ENCODE measurements at places on chromosomes 16 and 17.

DNA sequence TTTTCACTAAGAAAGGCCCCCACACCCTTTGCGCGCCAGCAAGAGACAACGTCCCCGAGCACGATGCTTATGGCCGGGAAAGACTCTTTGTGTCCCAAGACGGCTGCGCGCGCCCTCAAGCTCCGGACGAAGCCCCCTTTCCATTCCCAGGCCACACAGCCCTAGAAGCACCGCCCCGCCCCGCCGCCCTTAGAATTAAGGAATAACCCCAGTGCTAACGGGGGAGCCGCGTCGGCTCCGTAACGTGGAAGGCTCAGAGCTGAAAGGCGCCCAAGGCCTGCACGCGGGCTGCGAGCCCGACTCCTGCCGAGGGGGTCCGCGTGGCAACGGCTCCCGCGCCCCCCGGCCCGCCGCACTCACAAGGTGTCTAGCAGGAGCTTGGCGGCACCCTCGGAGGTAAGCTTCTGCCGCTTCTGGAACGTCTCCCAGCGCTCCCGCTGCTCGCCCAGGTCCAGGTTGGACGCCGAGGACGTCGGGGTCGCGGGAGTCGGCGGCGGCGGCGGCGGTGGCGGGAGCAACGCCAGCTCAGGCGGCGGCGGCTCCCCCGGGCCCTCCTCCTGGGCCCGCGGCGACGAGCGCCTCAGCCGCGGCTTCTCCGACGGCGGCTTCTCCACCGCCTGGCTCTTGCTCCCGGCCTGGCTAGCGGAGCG, 477 bp downstream of the CENPV start:
- DNase-seq, result peak; percentile 20

DNA sequence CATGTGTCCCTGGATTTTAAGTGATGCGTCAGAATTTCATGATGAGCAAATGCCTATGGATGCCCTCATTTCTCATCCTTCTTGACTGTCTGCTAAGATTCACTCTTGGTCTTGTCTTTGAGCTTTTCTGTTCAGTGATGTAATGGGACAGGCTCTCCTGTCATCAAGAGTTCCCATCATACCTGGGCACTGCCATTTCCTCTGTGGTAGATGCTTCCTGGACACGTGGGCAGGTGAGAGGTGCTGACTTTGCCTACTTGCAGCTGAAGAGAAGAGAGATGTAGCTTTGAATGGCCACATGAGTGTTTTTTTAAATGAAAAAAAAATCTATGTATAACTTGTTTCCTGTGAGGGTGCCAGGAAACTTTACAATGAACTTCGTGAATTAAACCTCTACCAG, 557.7 kb downstream of the MAF start:
- peak; percentile 26 for DNase-seq

GRCh38 chr16:68081861-68082628, 3.1 kb upstream of the NFATC3 start:
- peak; percentile 73 for DNase-seq

GRCh38 chr16:54405478-54405877, 118.9 kb upstream of the IRX3 start:
- no peak for DNase-seq

GRCh38 chr17:42221886-42222745, 27.8 kb upstream of the GHDC start:
- DNase-seq, result peak; percentile 59

- DNase-seq, result no peak
Measured at GRCh38 chr16:76370344-76370743, 93.1 kb downstream of the CNTNAP4 start.

DNA sequence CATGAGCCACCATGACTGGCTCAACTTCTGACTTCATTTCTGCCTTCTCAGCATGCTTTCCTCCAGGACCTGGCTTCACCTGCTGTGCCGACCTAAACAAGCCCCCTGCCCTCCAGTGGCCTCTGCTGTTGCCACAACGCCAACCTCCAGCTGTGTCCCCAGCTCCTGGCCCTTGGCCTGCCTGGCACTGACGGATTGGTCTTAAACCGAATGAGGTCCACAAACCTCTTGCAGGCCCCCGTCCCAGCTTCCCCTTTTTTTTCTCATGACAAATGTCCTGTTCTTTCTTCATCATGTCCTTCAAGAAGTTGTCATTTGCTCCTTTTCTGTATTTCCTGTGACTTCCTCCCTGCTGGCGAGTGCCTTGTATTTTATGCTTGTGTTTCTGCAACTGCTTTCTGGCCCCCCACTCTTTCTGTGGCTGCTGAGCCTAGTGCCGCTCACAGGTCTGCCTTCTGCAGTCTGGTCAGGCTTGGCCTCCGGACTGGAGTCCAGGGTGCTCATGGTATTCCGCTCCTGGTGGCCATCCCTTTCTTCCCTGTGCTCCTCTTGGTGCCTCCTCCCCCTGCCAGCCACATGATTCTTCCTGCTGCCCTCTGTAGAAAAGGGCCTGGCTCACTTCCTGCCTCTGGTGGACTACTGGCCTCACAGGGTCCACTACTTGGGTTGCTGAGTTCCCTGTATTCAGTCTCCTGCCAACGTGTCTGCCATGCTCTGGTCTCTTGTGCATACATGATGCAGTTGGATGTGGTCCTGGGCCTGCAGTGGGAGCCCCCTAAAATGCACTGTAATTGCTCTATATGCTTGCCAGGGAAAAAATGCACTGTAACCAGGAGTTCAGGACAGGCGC, 2.9 kb downstream of the ATP6V0C start:
- no peak for DNase-seq

DNA sequence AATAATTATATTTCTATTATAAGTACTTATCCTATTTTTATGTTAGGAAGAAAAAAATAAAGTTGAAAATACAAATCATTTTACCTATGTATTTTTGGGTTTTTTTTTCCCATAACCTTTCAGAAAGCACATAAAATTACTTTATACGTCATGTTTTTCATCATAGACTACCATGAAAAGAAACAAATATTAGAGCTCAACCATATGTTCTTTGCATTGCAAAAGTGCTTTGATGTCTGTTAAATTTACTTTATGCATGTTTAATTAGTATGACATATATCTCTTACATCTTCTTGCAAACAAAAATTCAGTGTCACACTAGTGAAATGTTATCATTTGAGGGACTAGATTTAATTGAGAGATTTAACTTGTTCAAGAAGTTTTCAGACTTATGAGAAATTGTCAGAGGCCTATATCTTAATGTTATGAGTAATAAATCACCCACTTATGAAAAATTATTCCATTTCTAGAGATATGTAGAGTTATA, 24.0 kb downstream of the BRIP1 start:
- no peak for DNase-seq

GRCh38 chr16:87060034-87060986, 256.9 kb downstream of the C16orf95 start:
- no peak for DNase-seq

GRCh38 chr17:79948406-79948944, 87.2 kb downstream of the TBC1D16 start:
- no peak for DNase-seq

DNA sequence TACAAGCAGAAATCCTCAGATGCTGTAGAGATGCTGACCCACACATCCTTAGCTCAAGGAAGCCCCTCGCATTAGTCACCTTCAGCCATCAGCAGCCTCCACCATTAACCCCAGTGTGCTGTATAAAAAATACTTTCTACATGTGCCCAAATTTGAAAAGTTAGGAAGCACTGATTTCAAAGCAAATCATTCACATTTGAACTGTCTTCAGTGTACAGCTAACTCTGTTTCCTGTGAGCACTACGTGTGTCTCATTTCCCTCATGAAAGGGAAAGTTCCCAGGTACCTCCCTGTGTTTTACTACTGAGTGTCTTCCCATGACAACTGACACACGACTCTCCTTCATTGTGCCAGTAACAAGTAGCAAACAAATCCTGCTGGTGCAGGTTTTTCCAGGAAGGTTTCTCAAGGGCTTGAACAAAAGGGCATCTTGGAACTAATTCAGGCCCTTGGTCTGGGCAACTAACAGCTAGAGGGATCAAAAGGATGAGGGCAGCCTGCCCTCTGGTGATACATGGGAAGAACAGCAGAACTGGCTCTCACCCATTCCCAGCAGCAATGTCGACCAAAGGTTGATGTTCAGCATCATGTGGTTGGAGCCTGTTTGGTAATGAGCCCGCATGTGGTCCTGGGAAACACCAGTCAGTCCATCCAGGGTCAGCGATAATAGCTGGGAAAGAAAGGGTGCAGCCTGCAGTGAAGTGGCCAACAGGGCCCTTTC, 4.0 kb downstream of the SLC35B1 start:
- peak; percentile 28 for DNase-seq

GRCh38 chr17:9021158-9021991, at the start of gene NTN1:
TSS of gene NTN1 (plus strand) at chr17:9021510. CDS start at chr17:9022374, 864 bp downstream.
- peak; percentile 31 for DNase-seq

- DNase-seq, result no peak
Measured at GRCh38 chr17:75813081-75814020, 28.7 kb downstream of the UNK start.

All from activated CD4-positive, alpha-beta T cell treated with anti-CD3 and anti-CD28 coated beads, Interleukin-2, amount 50 U/mL, for 16 hours (primary cell).